ENCODE measurements at places on chromosomes 5 and 9.

- DNase-seq: no peak
Observed at GRCh38 chr9:76643399-76644117, 120.7 kb upstream of the PCA3 start.

DNA sequence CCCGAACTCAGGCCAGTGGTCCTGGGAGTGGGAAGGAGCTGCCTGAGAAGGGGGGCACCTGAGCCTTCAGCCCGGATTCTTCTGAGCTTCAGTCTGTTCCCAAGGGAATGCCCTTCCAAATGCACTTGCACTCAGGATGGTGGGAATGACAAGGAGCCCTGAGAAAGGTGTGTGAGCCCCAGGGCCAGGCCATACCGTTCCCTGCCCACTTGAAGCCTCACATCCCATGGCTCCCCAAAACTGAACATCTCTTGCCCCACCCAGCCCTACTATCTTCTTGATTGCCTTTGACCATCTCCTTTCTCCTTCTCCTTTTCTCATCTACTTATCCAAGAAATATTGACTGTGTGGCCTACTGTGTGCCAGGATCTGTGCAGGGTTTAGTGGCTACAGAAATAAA is 84.4 kb upstream of the HSPA9 start:
- no peak for DNase-seq

GRCh38 chr9:94159069-94159939 is 75.0 kb downstream of the PTPDC1 start:
- no peak for DNase-seq

DNA sequence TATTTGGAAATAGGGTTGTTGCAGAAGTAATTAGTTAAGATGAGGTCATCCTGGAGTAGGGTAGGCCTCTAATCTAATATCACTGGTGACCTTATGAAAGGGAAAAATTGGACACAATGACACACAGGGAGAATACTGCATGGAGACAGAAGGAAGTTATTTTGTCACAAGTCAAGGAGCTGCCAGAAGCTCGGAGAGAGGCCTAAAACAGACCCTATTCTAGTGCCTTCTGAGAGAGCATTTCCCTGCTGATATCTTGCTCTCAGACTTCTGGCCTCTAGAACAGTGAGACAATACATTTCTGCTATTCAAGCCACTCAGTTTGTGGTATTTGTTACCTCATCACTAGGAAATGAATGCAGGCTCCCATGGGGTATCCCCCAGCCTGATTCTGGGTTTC is 332.9 kb downstream of the CSNK1G3 start:
- DNase-seq: no peak

DNA sequence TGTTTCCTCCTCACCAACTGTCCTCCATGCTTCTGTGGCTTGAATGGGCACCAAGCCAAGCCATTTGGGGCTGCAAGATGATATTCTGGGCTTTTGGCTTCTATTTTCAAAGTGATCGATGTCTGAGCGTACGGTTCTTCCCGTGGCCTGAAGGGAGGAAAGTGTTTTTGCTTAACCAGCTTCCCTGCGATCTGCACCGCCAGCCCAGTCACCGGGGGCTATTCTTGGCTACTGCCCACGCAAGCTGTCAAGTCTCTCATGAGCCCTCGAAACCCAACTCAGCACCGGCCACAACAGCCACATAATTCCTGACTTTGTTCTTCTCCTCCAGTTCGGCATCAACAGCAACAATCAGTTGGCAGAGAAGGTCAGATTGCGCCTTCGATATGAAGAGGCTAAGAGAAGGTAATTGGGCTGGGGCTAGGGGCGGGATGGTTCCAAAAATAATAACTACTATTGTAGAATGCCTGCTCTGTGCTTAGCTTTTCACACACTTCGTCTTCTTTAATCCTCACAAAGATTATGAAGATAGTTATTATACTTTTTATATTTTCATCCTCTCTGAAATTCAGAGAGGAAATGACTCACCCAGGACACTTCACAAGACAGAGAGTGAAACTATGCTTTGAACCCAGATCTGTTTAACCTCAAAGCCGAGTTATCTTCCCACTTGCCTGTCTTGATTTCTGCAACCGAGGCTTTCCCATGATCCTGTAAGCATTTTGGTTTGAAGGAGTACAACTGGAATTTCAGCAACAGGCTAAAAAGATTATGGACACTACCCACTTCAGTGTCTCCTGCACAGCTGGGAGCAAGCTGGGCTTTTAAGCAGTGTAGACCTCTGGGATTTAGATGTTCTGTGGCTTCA is 76.4 kb upstream of the RARS1 start:
- DNase-seq: no peak

- DNase-seq: no peak
Observed at GRCh38 chr9:113215132-113215531, 5.9 kb downstream of the FKBP15 start.

GRCh38 chr9:19662213-19662612 is 126.6 kb downstream of the SLC24A2 start:
- no peak for DNase-seq

DNA sequence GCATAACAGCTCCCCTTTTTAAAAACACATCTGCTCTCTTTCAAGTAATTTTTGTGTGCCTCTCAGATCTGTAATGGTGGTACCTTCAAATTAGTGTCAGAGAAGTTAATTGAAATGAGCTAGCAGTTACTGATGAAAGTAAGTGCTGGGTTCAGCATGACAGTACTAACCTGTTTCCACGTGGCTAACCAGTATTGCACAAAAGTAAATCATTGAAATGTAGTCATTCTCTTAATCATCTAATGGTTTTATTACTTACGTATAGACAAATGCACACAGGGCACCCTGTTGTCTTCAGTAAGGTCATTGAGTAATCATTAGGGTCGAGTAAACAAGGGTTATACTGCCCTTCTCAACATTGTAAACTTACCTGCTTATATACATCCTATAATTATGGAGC is 157.8 kb upstream of the PRR16 start:
- no peak for DNase-seq

DNA sequence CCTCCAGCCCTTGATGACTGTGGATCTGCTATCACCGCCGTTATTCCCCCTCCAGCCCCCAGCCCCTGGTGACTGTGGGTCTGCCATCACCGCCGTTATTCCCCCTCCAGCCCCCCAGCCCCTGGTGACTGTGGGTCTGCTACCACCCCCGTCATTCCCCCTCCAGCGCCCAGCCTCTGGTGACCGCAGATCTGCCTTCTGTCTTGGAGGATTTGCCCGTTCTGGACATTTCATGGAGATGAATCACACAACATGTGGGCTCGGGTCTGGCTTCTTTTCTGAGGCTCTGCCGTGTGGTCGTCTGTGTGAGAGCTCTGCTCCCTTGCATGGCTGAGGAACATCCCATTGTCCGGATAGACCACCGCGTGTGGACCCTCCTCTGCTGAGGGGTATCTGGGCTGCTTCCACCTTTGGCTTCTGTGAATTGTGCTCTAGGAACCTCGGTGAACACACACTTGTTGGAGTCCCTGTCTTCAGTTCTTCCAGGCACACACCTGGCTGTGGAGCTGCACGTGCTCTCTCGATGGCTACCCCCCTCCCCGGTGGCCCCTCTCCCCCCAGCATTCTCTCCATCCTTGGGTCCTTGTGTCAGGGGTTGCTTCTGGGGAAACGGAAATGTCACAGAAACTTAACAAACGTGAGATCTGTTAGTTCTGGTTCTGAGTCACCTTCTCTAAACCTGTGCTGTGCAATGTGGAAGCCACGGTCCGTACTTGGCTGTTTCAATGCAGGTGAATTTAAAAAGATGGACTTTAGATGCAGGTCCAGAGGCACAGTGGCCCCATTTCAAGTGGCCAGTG is 105.3 kb upstream of the COL5A1 start:
- DNase-seq: no peak

- no peak for DNase-seq
Observed at GRCh38 chr5:34484216-34484920, 171.8 kb upstream of the RAI14 start.

GRCh38 chr9:86772635-86772993 is 174.7 kb downstream of the GAS1 start:
- no peak for DNase-seq

- DNase-seq: no peak
Observed at GRCh38 chr5:2686321-2687124, 65.0 kb downstream of the IRX2 start.

DNA sequence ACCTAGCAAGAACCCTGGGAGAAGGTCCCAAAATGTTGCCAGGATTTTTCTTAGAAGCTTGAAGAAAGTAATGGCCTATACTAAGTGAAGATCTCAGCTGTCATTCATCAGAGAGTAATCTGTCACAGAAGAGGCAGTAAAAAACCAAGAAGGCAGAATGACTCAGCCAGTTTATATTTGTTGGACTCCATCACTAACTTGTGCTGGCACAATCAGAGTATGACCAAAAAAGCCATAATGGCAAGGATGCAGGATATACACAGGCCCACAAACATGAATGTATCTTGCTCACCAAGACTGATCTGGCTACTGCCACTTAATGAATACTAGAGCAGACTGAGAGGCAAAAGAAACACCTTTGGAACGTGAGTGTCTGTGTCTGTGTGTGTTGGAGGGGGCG is 104.0 kb upstream of the POU5F2 start:
- no peak for DNase-seq

GRCh38 chr5:149211566-149211965 is 60.1 kb upstream of the AFAP1L1 start:
- no peak for DNase-seq

DNA sequence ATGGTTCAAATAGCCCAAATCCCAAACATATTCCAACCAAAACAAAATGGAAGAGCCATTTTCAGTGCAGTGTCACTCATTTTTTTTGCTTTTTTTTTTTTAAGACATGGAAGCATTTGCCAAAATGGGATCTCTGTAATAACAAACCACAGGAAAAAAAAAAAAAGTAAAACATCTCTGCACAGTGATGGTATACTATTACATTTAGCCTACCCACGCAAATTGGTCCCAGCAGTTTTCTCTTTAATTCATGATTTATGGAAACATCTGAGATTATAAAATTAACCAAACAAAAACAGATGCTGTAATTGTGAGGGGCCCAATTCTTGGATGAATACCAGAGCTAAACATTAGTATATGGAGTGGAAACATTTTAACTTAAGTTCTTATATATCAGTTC is 566.6 kb downstream of the ZNF608 start:
- no peak for DNase-seq

- DNase-seq: no peak
Observed at GRCh38 chr5:148202531-148203203, at the start of gene SPINK6. Gene SPINK6 (plus strand): TSS chr5:148203042. CDS start chr5:148203097, 55 bp downstream.

GRCh38 chr9:4287386-4287785 is 12.5 kb downstream of the GLIS3 start:
- DNase-seq: no peak

DNA sequence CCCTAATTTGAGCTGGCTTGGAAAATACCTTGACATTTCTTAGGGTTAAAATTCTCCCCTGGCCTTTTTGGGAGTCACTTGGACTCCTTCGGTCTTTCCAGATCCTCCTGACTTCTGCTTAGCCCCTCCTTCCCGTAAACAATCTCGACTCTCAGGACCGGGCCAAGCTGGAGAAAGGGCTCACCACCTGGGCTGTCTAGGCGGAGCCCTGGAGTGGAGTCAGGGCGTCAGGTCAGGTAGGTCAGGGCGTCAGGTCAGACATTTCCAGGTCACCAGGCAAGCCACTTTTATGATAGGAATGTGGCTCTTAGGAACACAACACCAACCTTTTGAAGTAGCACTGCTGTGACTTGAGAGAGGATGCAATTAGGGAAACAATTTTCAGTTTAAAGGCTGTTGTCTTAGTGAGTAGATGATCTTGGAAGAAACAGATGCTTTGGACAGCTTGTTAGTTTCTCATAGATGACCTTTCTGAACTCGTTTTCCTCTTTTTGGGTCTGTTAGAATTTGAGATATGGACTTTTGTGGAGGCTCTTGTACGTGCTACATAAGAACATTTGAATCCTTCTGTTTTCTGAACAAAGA is 12.8 kb downstream of the OSTF1 start:
- DNase-seq: no peak

DNA sequence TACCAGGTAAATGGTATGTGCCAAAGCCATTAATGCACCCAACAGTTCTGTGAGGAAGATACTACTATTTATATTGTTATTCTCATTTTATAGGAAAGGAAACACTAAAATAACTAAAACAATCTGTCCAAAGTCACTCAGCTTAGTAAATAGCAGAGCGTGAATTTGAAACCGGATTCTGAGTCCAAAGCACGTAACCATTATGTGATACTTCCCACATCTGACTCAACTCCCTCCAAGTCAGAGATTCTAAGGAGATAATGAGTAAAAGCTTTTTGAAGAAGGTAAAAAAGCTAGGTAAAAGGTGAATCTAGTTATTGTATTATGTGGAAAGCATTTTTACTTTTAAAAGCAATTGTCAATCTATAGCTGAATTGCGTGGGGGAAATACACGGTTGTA is 208.9 kb downstream of the PBX3 start:
- DNase-seq: no peak

DNA sequence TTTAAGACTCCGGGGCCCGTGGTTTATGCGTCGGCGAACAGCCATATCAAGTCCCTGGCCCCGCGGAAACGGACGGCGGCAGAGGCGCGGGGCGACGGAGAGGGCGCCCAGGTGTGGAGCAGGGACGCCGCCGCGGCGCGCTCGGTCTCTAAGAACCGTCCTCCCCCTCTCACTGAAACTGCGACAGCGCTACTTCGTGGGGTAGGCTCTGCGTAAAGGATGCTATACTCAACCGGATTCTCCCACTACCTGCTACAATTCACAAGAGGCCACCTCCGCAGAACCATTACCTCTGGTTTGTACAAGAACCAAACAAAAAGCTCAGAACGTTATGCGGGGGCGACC is 404 bp downstream of the MRNIP start:
- no peak for DNase-seq

DNA sequence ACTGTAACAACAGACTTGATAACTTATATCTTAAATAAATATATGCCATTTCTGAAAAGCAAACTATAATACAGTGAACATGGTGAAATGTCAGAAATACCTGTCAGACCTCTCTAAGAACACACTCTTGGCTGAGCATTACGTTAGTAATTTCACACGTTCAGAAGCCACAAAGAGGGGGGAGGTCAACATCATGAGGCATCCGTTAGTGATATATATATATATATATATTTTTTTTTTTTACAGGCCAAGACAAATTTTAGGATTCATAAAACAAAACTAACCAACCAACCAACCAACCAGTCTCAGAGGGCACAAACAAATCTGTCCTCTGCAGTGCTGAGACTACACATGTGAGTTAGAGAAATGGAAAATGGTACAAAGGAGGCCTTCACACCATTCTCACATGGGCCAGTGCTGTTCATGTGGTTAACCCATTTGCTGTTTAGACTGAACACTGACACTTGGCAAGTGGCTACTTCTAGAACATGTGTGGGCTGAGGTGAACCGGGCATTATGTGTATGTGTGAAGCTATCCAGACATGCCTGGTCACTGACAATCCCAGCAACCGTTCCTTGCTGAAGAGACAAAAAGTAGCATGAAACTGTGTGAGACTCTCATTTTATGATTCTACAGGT is 54.5 kb downstream of the ELL2 start:
- no peak for DNase-seq

DNA sequence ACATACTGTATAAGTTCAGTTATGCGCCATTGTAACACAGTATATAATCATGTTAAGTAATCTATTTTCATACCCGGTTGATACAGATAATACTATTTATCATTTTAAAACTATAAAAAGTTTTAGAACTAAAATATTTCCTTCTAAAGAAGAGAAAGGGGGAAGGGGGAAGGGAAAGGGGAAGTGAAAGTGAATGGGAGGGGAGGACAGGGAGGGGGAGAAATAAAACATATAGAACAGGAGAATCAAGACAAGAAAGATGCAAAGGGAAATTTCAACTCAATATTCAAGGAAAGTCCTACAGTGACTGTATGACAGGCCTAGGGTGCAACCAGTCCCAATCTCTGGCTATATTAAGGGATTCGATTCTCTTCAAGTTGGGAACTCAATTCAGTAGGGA is 1278.8 kb downstream of the MAT2B start:
- no peak for DNase-seq

Data from NCI-H524 treated with DMSO at 0.1 percent for 48 hours (cell line).